PC-3 (cell line): ENCODE measurements at places on chromosomes 16 and 17. TPM values are rescaled to one million over a fixed set of nuclear protein-coding genes. Genes with fewer than 3 reads are reported as not detected.

KRTAP1-5 gene
- 0.51 TPM in 1 of 2 replicates, not detected in the other for total RNA-seq

CLDN7 gene
- total RNA-seq = 147 and 180 TPM in 2 replicates

ZNF385C gene
- total RNA-seq = 0.04 and 0.17 TPM in 2 replicates

GPRC5C gene
- 209 and 210 TPM in 2 replicates for total RNA-seq

PPP1R27 gene
- total RNA-seq = not detected in 2 replicates

ZNF423 gene
- not detected in 2 replicates for total RNA-seq

DNA sequence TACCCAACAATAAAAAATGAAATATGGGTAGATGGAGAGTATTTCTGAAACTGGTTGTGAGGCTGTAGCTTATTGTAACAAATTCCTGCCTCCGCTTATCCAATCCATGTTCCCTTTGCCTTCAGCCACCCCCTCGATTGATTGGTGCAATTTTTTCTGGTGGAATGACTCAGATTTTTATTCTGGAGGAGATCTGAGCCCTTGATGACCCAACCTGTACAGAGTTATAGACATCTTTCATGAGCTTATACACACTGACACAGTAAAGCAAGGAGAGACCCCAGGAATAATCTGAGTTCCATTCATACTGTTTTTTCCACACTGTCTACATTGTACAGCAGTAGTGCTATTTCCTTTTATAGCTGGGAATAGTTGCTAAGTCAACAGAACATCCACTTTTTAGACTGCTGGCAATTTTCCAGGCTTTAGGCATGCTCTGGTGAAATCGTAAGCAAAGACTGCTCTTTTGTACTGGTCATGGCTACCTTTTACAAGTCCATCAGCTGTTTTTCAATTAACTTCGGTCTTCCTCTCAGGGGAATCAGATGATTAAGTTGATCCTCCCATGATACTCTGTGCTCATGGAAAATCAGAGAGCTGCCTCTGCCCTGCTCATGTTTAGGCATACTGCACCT is 30.1 kb downstream of the CCL4 start:
- DNase-seq = no peak
- no peak overlapping the region for H3K4me3 ChIP-seq

GRCh38 chr16:24516900-24517669 is 22.3 kb upstream of the RBBP6 start:
- H3K4me3 ChIP-seq = peak overlapping the region; percentile 44; the same call in 1 of the 2 replicates
- no peaks in the 10 kb centered on the region for H3K27me3 ChIP-seq
- peak; percentile 89 for DNase-seq
- H3K27ac ChIP-seq = no peak overlapping the region

- no peak for DNase-seq
- H3K4me1 ChIP-seq = peaks cover 4% of the 10 kb centered on the region; the same call in 1 of the 2 replicates
- H3K4me3 ChIP-seq = no peak overlapping the region
- H3K27ac ChIP-seq = no peak overlapping the region
These were observed 70.2 kb downstream of the CCDC182 start for GRCh38 chr17:57674894-57675293.

- no peak for DNase-seq
- no peaks in the 10 kb centered on the region for H3K36me3 ChIP-seq
- no peak overlapping the region for H3K27ac ChIP-seq
These were observed 35.7 kb upstream of the DYNLL2 start for GRCh38 chr17:58047376-58048150.

DNA sequence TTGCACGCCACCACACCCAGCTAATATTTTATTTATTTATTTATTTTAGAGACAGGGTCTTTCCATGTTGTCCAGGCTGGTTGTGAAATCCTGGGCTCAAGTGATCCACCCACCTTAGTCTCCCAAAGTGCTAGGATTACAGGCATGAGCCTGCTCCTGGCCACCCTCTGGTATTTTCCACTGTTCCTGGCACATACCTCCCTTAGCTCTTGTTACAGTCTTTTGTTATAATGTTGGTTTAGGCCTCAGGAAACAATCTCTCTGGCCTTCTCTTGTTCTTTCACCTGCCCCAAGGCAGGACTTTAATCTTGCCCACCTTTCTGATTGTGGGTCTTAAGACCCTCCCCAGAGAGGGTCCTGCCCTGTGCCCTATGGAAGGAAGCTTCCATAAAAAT is 3.6 kb upstream of the CYTH1 start:
- H3K27ac ChIP-seq = no peak overlapping the region
- H3K4me1 ChIP-seq = peaks cover 6% of the 10 kb centered on the region
- no peak for DNase-seq
- no peaks in the 10 kb centered on the region for H3K27me3 ChIP-seq
- H3K36me3 ChIP-seq = no peaks in the 10 kb centered on the region
- H3K4me3 ChIP-seq = no peak overlapping the region

DNA sequence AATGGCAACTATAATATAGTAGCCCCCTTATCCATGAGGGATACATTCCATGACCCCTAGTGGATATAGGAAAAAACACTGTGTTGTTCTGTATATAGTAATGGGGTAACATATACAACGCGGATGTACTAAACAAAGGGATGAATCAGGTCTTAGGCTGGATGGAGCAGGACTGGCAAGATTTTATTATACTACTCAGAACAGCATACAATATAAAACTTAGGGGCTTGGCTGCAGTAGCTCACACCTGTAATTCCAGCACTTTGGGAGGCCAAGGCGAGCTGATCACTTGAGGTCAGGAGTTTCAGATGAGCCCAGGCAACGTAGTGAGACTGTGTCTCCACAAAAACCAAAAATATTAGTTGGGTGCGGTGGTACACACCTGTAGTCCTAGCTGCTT is 26.8 kb downstream of the VMP1 start:
- H3K4me3 ChIP-seq = no peak overlapping the region
- no peak for DNase-seq
- H3K4me1 ChIP-seq = peaks cover 7% of the 10 kb centered on the region
- H3K36me3 ChIP-seq = peaks cover 12% of the 10 kb centered on the region; the same call in 1 of the 2 replicates
- H3K27me3 ChIP-seq = no peaks in the 10 kb centered on the region

GRCh38 chr16:75064403-75065148 is 52.0 kb downstream of the LDHD start:
- peaks cover 22% of the 10 kb centered on the region for H3K4me1 ChIP-seq
- DNase-seq = peak; percentile 74
- peak overlapping the region; percentile 81 for H3K27ac ChIP-seq
- no peaks in the 10 kb centered on the region for H3K36me3 ChIP-seq
- H3K4me3 ChIP-seq = peak overlapping the region; percentile 28; the same call in 1 of the 2 replicates

GRCh38 chr16:1492923-1493745 is at the start of gene TELO2:
Gene TELO2, plus strand, starts transcription at chr16:1493360. Its CDS starts 922 bp downstream, at chr16:1494282.
- peak within 1 kb of the TSS; percentile 83 for H3K4me3 ChIP-seq
- H3K27me3 ChIP-seq = no peaks in the 10 kb centered on the region
- DNase-seq = peak; percentile 70
- peak within 1 kb of the TSS; percentile 59 for H3K27ac ChIP-seq

DNA sequence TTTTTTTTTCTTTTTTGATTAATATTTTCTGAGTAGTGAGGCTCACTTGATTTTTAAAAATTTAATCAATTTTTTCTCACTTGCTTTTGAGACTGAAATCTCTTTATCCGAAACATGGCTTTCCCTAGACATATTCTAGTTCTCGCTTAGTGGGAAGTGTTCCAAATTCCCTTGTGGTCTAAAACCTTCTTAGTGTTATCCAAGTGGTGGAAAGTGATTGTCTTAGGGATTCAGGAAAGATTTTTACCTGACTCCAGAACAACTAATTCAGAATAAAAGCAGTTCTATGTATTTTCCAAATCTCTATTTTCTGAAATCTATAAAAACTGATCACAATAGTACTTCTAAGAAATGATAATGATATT is 178.8 kb downstream of the MAP2K6 start:
- no peaks in the 10 kb centered on the region for H3K36me3 ChIP-seq
- H3K4me1 ChIP-seq = peaks cover 7% of the 10 kb centered on the region
- no peaks in the 10 kb centered on the region for H3K27me3 ChIP-seq
- no peak overlapping the region for H3K27ac ChIP-seq
- DNase-seq = no peak
